ENCODE measurements at places on chromosomes 1 and 21.

DNA sequence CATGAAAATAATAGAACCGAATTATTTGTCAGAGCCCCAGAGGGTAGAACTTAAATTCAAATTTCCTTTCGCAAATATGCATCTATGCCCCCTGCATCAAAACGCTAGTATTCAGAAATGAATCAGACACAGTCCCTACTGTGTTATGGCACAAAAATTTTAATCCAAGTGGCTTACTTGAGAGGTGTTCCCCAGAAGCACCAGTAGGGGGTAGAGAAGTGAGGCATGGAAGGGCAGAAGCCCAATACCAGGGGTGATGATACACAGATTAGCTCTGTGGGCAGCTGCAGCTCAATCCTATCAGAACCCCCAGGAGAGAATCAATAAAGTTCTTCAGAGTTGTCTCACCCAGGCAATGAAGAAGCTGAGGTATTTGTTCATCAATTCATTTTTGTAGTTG, 342.2 kb downstream of the OMA1 start:
- DNase-seq: peak; percentile 32

GRCh38 chr1:246775531-246776385, 51.5 kb downstream of the SCCPDH start:
- no peak for DNase-seq

DNA sequence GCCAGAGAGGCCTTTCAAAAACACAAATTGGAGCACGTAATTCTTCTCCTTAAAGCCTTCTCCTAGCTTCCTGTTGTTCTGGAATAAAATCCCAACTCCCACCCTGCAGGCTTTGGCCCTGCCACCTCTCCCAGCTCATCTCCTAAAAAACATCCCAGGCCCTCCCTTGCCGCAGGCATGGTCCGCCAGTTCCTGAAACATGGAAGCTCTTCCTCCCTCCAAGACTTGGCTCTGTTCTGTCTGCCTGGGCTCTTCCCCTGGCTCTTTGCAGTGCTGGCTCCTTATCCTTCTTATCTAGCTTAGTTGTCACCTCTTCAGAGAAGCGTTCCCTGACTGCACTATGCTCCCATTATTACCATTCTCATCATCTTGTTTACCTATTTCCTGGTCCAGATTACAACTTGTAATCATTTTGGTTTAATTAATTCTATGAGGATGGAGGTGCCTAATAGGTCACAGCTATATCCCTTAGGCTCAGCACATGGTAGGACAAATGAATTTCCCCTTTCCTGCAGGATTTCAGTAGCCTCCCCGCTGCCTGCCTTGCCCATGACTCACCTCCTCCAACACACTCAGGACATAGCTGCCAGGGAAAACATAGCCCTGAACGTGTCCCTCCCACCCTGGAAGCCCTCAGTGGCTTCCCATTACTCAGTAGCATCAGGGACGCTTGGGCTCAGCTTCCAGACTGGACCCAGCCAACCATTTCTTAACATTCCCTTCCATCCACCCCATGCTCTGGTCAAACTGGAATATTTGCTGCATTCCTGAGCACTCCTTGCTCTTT, 15.7 kb upstream of the IGSF21 start:
- no peak for DNase-seq

DNA sequence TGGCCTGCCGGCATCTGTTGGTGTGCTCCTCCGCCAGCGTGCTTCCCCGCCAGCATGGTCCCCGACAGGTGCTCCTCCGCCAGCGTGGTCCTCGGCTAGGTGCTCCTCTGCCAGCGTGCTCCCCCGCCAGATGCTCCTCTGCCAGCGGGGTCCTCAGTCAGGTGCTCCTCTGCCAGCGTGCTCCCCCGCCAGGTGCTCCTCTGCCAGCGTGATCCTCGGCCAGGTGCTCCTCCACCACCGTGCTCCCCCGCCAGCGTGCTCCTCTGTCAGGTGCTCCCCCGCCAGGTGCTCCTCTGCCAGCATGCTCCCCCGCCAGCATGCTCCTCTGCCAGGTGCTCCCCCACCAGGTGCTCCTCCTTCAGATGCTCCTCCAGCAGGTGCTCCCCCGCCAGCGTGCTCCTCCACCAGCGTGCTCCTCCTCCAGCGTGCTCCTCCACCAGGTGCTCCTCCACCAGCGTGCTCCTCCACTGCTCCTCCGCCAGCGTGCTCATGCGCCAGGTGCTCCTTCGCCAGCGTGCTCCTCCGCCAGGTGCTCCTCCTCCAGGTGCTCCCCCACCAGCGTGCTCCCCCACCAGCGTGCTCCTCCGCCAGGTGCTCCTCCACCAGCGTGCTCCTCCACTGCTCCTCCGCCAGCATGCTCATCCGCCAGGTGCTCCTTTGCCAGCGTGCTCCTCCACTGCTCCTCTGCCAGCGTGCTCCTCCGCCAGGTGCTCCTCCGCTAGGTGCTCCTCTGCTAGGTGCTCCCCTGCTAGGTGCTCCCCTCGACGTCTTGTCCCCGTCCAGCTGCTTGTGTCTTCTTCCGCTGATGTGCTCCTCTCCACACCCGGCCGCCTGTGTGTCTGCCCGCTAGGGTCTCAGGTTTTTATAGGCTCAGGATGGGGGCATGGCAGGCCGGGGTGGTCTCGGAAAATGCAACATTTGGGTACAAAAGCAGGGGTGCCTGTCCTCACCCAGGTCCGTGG, 223.0 kb downstream of the NRIP1 start:
- no peak for DNase-seq

DNA sequence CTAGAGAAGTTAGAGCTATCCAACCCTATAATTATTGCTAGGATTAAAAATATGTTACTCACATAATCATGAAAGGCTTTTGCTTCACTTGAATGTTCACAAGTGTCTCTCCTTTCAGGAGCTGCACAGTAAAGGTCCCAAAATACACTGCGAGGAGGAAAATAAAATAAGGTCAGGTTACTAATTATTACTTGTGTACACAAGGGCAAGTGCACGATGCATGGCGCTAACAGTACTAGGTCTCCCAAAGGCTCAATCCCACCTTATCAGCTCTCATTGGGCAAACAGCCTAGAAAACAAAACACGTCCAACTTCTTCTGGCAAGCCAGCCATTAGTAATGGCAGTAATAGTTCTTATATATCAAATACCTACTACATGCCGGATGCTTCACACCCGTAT, 4.4 kb downstream of the SSBP3 start:
- DNase-seq: no peak

- no peak for DNase-seq
Measured at GRCh38 chr1:160062230-160062532, 7.8 kb downstream of the KCNJ10 start.

DNA sequence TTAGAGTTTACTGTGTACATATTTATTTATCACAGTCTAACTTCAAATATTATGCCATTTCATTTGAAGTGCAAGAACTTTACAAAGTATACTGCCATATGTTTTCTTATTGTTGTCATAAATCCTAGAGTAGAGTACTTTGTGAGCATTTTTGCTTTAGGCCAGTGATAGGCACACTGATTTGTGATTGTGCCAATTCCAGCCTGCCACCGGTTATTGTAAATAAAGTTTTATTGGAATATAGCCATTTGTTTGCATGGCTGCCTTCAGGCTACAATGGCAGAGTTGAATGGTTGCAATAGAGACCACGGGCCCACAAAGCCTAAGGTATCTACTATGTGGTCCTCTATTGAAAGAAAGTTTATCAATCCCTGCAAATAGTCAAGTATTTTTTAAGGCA, 175.8 kb upstream of the GALNT2 start:
- DNase-seq: no peak

GRCh38 chr1:93559045-93559444, 111.1 kb downstream of the FNBP1L start:
- DNase-seq: peak; percentile 7

GRCh38 chr1:197149340-197149739, 2.9 kb upstream of the ASPM start:
- no peak for DNase-seq

GRCh38 chr1:232459826-232460225, 170.1 kb downstream of the SIPA1L2 start:
- DNase-seq: no peak

GRCh38 chr1:20702416-20702815, 15.4 kb downstream of the KIF17 start:
- no peak for DNase-seq

DNA sequence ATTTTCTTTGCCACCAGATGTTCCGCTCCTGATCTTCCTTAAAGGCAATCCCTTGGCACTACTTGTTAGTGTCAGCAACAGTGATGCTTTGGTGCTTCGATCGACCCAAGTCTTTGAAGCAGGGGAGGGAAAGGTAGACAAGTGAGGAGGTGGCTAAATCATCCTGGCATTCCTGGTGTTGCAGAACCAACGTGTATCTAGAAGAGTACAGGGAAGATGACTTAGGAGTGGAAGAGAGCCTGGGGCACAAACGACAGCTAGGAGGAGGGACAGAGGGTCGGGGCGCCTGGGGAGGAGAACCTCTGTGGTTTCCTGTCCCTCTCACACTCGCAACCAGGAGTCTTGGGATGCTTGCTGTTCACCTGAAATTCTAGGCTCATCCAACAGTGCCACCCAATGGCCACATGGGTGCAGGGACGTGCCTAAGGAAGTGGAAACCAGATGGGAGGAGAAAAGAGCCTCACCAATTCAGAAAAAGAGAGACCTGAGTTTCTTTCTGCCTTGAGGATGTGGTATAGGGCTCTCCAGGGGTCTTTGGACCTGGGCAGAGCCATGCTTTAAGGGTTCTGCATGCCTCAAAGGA, 9.5 kb upstream of the KCNA2 start:
- DNase-seq: peak; percentile 66

GRCh38 chr1:167722152-167722869, 529 bp downstream of the MPZL1 start:
- peak; percentile 58 for DNase-seq
